ENCODE measurements at places on chromosomes 13 and 19.
A peak's percentile ranks its signal among the peaks of the same experiment; 100 is the strongest.

- DNase-seq = no peak
Measured at GRCh38 chr19:31427857-31428256, 78.6 kb upstream of the TSHZ3 start.

DNA sequence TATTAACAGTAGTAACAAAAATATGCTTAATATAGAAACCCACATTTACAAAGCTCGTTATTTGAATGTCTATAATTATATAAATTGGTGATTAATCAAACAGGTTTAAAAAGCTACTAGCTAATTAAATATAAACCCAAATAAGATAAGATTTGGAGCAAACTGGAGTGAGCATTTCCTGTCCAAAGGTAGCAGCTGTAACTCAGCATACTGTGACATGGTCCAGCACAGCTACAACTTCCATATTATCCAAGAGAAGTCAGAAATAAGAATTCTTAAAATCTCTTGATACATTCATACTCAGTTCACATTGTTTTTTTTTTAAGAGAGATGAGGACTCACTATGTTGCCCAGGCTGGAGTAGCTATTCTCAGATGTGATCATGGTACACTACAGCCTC is 8.5 kb downstream of the MTRF1 start:
- DNase-seq = no peak

DNA sequence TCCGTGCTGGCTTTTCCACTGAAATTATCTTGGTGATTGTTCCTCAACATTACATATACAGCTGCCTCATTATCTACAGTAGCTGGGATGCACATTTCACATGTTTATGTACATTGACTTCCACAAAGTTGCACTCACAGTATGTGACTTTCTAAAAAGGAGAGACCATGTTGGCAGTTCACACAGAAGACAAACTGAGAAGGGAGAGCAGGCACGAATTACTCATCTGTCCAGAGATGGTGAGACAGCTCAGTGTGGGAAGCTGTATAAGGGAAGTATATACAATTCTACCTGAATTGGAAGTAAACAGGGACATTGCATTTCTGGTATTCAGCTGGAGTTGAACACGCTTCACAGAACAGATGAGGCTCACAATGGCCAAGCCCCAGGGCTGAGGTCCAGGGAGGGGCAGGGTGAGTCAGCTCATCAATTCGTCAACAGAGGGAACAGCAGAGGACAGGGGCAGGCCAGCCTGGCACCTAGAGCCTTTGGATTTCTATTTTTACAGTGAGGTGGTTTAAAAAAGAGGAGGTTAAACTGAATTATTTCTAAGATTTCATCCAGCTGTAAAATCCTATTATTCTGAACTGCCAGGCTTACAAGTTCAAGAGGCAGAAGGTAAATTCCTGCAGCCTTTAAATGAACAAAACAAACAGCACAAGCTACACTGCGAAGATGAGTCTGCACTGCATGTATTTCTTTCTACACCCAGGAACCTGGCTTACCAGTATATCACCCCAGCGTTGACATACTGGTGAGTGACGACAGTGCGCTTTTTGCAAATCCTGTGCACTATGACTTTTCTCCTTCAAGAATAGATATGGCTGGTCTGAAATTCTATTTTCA is 9.8 kb downstream of the PARP4 start:
- DNase-seq = peak; percentile 86

GRCh38 chr13:93422980-93423543 is 196.5 kb downstream of the GPC6 start:
- DNase-seq = no peak

DNA sequence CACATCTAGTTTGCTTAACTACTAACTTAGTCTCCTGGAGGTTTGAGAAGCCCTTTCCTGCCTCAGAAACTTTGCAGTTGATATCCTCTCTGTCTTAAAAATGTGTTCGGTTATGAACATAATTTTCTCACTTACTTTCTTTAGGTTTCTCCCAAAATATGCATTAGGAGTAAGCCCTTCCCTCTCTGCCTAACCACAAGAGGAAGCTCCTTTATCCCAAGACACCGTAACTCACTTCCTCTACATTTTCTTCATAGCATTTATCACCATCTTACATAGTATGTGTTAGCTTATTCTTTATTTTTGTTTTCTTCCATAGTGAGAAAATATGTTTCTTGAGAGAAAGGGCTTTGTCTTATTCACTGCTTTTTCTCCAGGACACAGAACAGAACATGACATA is 952.5 kb upstream of the ATXN8OS start:
- DNase-seq = no peak

DNA sequence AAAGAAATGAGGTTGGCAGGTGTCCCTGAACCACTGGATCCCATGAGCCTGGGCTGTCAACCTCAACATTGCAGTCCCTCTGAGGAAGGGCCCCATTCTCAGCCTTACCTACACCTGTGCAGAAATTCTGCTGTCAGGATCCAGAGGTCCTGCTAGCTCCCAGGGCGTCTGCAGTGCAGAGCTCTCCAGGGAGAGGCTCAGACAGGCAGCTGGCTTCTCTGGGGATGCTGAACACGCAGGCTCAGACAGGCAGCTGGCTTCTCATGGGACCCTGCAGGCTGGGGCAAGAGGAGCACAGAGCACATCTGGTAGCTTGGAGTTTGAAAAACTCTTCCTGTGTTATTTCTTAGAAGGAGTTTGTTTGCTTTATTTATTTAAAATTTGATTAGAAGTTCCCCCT is 50.9 kb downstream of the TMEM255B start:
- DNase-seq = no peak

- peak; percentile 100 for DNase-seq
Measured at GRCh38 chr19:43675269-43675879, 5.4 kb upstream of the PLAUR start.

DNA sequence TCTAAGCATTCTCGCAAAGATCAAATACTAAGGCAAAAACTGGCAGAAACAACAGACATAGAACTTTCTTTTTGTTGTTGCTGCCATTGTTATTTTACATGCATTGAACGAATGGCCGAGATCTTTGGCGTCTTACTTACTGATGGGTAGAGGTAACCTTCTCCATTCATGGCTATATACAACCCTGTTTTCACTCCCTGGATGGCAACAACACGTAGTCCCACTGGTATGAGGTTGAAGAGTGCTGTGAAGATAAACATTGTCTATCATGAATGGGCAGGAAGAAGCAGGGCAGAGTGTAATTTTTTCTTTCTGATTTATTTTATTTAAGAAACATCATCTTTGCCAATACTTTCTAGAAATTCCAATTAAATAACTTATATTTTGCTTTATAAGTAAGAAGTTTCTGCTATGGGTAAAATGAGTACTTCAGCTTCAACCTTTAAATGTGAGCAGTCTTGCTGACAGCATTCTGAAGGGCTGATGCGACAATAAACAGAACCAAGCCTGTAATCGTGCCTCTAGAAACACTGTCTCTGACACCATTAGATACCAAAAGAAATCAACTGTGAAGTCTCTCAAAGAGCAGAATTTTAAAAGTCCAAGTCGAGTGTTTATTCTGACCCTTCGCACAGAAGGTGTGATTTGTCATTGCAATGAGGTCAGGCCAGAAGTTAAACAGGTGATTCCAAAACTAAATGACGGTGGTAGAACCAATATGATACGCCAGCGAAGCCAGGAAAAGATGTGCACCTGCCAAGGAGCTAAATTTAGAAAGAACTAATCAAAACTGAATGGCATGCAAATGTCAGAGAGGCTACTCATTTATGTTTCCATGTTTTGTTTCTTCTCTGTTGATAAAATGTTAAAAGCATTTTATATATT is 416.4 kb downstream of the ITGBL1 start:
- DNase-seq = no peak

GRCh38 chr13:28401303-28402056 is 93.4 kb downstream of the FLT1 start:
- peak; percentile 0 for DNase-seq

GRCh38 chr13:52356327-52356726 is 49.6 kb downstream of the THSD1 start:
- peak; percentile 88 for DNase-seq

GRCh38 chr13:106521095-106521799 is 14.2 kb downstream of the EFNB2 start:
- DNase-seq = no peak

DNA sequence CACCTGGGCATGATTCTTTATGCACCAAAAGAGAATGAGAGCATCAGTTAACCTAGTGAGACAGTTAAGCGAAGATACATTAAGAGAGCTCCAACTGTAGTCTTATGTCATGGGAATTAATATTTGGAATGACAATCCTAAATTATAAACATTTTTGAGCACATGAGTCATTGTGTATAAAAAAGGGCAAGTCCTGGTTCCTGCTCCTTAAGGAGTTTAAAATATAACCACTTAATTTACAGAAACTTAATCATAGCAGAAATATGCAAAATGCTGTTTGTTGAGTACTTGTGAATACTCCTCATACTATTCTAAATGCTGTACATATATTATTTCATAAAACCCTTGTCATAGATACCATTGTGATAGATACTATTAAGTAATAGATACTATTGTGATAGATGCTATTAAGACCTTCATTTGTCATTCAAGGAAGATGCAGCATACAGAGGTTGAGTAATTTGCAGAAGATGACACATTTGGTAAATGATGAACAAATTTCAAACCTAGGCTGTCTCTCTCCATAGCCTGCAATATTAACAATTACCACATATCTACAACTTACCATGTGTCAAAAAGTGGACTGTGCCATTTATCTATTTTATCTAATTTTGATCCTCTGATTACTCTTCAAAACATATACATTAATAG is 301.0 kb downstream of the TBC1D4 start:
- DNase-seq = no peak

DNA sequence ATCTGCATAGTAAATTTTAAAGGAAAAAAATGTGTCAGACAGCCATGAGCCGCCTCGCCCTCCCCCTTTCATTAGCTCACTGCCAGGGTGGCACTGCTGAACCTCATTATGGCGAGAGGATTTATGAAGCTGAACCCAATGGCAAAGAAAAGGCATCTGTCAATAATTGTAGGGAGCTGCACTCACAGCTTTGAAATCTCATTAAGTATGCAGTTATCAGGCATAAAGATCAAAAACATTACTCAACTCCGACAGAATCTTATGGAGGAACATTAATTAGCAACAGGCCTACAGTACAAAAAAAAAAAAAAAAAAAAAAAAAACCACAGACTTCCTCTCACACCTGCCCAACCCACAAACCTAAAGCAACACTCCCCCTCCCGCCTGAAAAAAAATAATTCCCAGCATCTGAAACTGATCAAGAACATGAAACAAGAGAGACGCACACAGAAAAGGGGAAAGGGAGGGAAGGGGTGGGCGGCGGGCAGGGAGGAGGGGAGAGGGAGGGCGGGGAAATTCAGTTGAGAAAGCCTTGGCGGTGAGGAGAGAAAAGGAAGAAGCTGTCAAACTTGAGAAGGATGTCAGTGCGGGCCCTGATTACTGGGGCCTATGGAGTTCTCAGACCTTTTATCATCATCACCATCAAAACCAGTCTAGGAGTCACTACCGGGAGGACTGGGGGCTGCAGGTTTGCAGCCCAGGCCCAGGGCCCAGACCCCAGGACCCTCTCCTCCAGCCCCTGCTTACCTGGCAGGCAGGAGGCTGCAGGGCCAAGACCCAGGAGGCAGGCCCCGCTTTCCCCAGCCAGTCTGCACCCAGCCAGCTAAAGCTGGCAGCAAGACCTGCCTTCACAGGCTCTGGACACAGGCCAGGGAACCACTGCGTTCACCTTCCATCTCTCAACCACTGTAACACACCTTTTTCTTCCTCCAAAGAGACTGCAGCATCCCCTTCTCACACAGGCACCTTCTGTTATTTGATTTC is 8.9 kb downstream of the TSHZ3 start:
- DNase-seq = peak; percentile 54

- DNase-seq = no peak
Measured at GRCh38 chr19:45595814-45596213, 6.2 kb downstream of the GPR4 start.

DNA sequence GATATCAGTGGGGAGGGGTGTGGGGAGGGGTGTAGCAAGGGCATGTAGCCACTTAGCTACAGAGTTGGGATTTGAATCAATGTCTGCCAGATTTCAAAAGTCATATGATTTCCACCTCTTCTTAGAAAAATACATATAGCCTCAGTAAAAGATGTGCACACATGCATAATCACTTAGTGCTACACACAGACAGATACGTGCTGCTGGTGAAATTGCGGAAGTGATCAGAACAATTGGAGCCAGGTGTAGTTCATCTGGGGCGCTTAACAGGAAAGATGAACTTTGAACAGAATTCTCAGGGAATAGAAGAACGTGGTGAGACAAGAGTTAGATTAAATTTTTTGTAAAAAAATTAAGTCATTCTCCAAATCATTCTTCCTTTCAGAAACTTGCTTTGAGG is 333.1 kb downstream of the KCNRG start:
- DNase-seq = no peak

DNA sequence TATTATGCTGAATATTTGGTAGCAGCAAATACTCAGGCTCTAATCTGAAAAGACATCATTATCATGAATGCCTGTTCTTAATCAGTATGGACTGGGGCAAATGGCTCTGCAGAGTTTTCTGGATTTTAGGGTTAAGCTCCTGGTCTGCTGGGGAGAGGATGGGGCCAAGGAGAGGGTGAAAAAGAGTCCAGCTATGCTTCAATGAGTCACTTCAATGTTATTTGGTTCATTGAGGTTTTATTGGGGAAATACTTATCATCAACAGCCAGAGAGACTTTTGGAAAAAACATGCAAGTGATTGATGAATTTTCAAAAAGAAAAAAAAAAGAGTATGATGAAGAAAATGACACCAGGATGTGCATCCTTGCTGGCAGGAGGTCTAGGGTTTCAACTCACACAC is 278.3 kb downstream of the UQCRFS1 start:
- no peak for DNase-seq

DNA sequence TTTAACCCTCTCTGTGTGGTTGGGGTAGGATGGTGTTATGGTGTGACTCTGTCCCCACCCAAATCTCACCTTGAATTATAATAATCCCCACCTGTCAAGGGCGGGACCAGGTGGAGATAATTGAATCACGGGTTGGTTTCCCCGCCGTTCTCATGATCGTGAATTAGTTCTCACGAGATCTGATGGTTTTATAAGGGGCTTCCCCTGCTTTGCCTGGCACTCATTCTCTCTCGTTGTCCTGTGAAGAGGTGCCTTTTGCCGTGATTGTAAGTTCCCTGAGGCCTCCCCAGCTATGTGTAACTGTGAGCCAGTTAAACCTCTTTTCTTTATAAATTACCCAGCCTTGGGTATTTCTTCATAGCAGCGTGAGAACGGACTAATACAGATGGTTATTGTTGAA is 68.8 kb downstream of the ARHGEF7 start:
- no peak for DNase-seq

GRCh38 chr19:52716522-52716921 is 18.3 kb downstream of the ZNF611 start:
- DNase-seq = no peak

GRCh38 chr13:58455094-58455493 is 823.5 kb downstream of the PCDH17 start:
- DNase-seq = no peak
